Cardiac muscle cell (in vitro differentiated cells and primary cell): ENCODE measurements at places on chromosomes 5 and 9.

DNA sequence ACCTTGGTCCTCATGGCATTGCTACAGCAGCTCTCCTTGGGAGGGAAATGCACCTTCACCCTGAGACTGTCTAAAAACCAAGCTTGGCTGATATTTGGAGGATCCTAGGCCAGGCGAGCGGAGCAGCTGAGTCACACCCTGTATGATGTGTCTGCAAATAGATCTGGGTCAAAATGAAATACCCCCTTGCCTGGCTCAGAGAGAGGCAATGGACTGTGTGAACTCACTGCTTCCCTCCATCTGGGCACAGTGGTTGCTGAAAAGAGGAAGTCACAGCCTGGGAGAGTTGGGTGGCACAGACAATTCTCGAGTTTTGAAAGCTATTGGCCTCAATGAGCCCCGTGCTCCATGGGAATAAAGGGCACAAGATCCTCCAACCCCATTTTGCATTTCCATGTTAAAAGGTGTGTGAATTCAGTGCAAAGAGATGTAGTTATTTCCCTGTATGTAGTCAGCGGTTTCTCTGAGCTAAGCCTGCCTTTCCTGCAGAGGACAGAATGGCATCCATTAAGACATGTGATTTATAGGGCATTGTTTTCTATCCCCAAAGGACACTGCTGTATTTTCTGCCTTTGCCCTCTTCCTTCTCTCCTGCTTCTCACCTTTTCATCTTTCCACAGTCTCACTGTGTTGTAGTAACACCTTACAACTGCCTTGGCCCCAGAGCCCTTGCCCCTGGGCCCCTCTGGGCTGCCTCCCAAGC lies 177.2 kb downstream of the GADD45G start:
- H3K4me3 ChIP-seq = no peak overlapping the region
- H3K27ac ChIP-seq = no peak overlapping the region
- peaks cover 21% of the 10 kb centered on the region for H3K4me1 ChIP-seq
- H3K27me3 ChIP-seq = no peaks in the 10 kb centered on the region
- no peak for DNase-seq
- H3K36me3 ChIP-seq = no peaks in the 10 kb centered on the region

GRCh38 chr9:84031534-84031933 lies 50.9 kb downstream of the RMI1 start:
- no peak overlapping the region for H3K4me3 ChIP-seq
- no peak for DNase-seq
- no peaks in the 10 kb centered on the region for H3K36me3 ChIP-seq
- no peaks in the 10 kb centered on the region for H3K4me1 ChIP-seq
- H3K27me3 ChIP-seq = no peaks in the 10 kb centered on the region
- no peak overlapping the region for H3K27ac ChIP-seq

DNA sequence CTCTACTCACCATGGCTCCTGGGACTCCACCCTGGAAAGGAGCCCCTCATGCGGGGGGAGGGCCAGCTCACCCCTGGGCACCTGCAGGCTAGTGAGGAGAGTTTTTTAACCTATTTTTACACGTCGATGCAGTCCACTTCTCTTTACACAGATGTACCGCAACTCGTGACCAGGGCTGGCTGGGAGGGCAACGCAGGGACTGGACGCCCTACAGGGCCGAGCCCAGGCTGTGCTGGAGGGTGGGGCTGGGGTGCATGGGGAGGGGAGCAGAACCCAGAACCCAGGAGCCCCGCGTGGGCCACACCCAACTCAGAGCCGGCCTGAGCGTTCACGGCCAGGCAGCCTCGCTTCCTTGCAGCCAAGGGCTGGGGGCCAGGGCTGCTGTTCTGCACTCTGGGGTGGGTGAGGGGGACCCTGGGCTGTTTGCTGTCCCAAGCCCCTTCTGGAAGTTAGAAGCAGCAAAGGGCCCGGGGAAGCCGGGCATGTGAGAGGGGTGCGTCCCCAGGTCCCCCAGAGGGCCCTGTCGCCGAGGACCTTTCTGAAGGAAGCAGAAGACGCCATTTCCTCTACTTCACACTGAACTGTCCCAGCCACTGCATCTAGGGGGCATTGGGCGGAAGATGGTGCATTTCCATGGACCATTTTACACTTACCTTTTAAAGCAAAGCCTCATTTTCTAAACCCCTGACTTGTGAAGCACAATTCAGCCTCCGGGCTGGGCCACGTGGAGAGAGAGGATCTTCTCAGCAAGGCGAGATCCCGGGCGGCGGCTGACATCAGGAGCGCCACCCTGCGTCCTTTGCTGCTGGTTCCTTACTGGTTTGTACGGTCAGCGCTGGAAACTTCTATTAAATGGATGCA lies 90.5 kb downstream of the KCNT1 start:
- no peaks in the 10 kb centered on the region for H3K4me1 ChIP-seq
- no peaks in the 10 kb centered on the region for H3K36me3 ChIP-seq
- H3K27ac ChIP-seq = no peak overlapping the region
- no peaks in the 10 kb centered on the region for H3K27me3 ChIP-seq
- no peak overlapping the region for H3K4me3 ChIP-seq

- no peaks in the 10 kb centered on the region for H3K4me1 ChIP-seq
- no peak for DNase-seq
- no peak overlapping the region for H3K27ac ChIP-seq
- no peaks in the 10 kb centered on the region for H3K36me3 ChIP-seq
Measured at GRCh38 chr9:76521906-76522305, 62.9 kb downstream of the GCNT1 start.

DNA sequence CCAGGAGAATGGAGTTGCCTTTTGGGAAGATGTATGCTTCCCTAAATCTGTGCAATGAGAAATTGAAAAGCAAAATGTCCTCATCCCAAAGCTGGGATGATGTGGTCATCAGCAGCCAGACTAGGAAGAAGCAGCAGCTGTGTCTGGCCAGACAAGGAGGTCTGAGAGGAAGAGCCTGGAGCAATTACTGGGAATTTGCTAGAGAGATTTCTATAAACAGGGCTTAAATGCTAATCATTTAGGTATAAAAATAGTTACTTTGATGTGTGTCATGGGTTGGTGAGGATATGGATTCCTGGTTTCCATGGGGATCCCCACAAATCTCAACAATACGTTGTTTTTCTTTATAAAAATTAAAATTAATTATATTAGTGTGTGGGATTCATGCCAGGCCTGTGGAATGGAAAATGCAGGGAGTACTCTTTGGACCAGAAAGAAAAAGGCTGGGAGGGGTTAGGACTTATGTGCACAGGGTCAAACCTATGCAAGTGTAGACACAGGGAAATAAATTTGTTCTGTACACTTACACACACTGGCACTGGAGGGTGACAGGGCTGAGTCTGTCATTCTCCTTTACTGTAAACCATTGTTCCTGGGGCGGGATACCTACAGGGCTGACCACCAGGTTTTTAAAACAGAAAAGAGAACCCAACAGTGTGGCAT lies 58.7 kb upstream of the TRPC7 start:
- no peak overlapping the region for H3K4me3 ChIP-seq
- H3K27me3 ChIP-seq = no peaks in the 10 kb centered on the region
- H3K4me1 ChIP-seq = no peaks in the 10 kb centered on the region
- DNase-seq = no peak

DNA sequence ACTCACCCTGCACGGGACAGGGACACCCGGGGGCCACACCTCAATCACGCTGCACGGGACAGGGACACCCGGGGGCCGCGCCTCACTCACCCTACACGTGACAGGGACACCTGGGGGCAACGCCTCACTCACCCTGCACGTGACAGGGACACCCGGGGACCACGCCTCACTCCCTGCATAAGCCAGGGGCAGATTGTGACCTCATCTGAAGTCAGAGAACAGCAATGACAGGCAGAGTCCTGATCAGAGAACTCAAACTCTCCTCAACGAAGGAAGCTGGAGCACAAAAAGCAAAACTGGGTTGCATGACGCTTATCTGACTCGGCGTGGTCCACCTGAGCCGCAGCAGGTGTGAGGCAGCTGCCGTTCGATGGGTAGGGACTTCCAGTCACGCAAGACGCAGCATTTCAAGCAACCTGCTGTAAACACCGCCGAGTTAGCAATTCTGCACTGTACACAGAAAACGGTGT lies 3.2 kb downstream of the TERT start:
- H3K27ac ChIP-seq = no peak overlapping the region
- peaks cover 45% of the 10 kb centered on the region for H3K27me3 ChIP-seq
- H3K4me1 ChIP-seq = no peaks in the 10 kb centered on the region
- no peak overlapping the region for H3K4me3 ChIP-seq
- DNase-seq = no peak

DNA sequence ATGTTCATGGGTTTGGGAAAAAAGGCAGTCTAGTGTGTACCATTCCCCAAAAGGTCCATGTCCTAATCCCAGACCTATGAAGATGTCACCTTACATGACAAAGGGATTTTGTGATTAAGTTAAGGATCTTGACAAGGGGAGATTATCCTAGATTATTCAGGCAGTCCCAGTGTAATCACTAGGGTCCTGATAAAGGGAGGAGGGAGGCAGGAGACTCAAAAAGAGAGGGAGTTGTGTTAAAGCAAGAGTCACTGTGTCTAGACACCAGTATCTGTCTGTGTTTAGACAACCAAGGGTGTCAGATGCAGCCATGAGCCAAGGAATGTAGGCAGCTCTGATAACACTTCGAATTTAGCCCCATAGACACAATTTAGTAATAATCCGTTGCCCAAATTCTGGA lies 49.5 kb downstream of the DPYSL3 start:
- no peaks in the 10 kb centered on the region for H3K36me3 ChIP-seq
- no peak for DNase-seq
- no peak overlapping the region for H3K27ac ChIP-seq
- H3K4me1 ChIP-seq = peaks cover 4% of the 10 kb centered on the region
- no peak overlapping the region for H3K4me3 ChIP-seq

GRCh38 chr9:34250721-34251120 lies 71.9 kb downstream of the UBAP1 start:
- no peak overlapping the region for H3K27ac ChIP-seq
- no peak overlapping the region for H3K4me3 ChIP-seq
- no peaks in the 10 kb centered on the region for H3K27me3 ChIP-seq

- no peaks in the 10 kb centered on the region for H3K27me3 ChIP-seq
- H3K27ac ChIP-seq = no peak overlapping the region
- peaks cover 36% of the 10 kb centered on the region for H3K4me1 ChIP-seq
- H3K36me3 ChIP-seq = no peaks in the 10 kb centered on the region
- DNase-seq = no peak
- H3K4me3 ChIP-seq = no peak overlapping the region
Measured at GRCh38 chr5:119343052-119343451, 12.8 kb upstream of the TNFAIP8 start.

DNA sequence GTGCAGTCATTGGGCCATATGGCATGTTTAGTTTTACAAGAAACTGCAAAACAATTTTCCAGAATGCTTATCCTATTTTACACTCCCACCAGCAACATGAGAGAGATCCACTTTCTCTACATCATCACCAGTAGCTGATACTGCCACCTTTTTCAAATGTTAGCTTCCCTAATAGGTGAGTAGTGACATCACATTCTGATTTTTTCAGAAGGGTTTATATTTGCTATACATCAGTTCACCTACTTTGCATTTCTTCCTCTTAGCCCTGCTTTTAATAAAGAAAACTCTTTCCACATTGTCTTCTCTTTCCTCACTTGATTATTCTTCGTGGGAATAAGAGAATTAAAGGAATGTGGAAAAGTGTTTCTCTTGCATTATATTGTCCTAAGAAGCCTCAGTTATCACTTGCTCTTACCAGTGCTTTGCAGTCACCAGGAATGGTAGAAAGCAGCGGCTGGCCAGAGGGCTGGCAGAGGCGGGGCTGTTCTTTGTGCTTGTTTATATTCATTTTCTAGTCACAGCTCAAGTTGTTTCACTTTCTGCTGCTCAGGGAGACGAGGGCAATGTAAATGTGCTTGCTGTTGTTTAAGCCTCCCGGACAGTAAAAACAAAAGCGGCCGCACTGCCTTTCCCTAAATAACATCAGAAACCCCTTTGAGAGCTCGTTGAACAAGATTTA lies 164.8 kb downstream of the HSD17B3 start:
- no peaks in the 10 kb centered on the region for H3K27me3 ChIP-seq
- H3K4me3 ChIP-seq = no peak overlapping the region
- no peaks in the 10 kb centered on the region for H3K36me3 ChIP-seq
- no peak overlapping the region for H3K27ac ChIP-seq
- peak; percentile 72 for DNase-seq

DNA sequence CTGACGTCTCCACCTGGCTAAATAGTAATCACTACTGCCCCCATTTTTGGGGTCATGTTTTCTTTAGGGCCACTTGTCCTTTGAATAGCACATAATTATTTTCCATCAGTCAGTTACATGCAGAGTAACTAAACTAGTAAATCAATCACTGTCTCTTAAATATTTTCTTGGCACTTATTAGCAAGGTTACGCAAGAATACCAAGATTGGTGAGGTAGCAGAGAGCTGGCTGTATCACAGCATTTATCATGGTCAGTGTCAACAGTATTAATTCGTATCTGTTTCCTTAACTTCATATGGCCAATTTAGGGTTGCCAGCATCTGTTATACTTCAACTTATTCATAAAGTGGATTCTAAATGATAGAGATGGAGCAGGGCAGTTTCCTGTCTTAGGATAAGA lies 346.8 kb upstream of the FAM174A start:
- no peak for DNase-seq
- no peaks in the 10 kb centered on the region for H3K36me3 ChIP-seq
- H3K27me3 ChIP-seq = no peaks in the 10 kb centered on the region
- no peak overlapping the region for H3K27ac ChIP-seq
- no peak overlapping the region for H3K4me3 ChIP-seq

DNA sequence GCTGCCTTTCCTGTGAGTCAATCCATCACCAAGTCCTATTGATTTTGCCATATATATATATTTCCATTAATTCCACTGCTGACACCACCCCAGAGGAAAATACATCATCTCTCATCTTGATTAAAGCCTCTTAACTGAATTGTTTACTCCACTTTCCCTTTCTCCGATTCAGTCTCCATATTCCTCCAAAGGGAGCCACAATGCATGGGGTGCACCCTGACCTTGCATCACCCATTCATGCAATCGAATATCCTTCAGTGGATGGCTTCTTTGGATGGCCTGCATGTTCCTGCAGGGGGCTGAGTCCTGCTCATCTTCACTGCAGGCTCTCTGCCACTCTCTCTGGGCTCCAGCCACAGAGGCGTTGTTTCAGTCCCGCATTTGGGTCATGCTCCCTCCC lies 231.0 kb downstream of the SNX18 start:
- no peaks in the 10 kb centered on the region for H3K36me3 ChIP-seq
- no peak for DNase-seq
- H3K27me3 ChIP-seq = no peaks in the 10 kb centered on the region
- H3K4me3 ChIP-seq = no peak overlapping the region
- peaks cover 13% of the 10 kb centered on the region for H3K4me1 ChIP-seq

- no peaks in the 10 kb centered on the region for H3K36me3 ChIP-seq
- no peaks in the 10 kb centered on the region for H3K27me3 ChIP-seq
- no peak overlapping the region for H3K4me3 ChIP-seq
- peaks cover 40% of the 10 kb centered on the region for H3K4me1 ChIP-seq
Measured at GRCh38 chr5:125298258-125298657, 551.8 kb upstream of the ZNF608 start.

DNA sequence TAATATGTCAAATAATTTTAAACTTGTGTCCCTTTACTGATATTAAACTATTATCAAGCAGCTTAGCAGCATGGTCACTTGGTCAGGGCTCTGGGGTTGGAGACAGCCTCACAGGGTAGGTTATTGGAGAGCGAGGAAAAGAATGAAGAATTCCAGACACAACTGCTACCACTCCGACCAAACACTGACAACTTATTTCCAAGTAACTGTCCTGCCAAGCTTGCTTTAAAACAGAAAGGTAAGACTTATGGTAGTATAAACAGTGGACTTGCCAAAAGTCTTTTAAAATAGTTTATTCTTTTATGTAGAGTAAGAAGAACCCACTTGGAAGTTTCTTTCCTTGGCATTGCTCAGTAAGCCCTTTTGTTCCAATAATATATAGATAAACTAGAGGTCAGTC lies 364.1 kb downstream of the DEPDC1B start:
- DNase-seq = no peak
- H3K27me3 ChIP-seq = no peaks in the 10 kb centered on the region
- H3K4me1 ChIP-seq = no peaks in the 10 kb centered on the region
- H3K27ac ChIP-seq = no peak overlapping the region
- no peaks in the 10 kb centered on the region for H3K36me3 ChIP-seq

GRCh38 chr9:79465156-79465555 lies 106.6 kb upstream of the TLE4 start:
- H3K4me1 ChIP-seq = no peaks in the 10 kb centered on the region
- H3K4me3 ChIP-seq = no peak overlapping the region
- H3K27ac ChIP-seq = no peak overlapping the region
- DNase-seq = no peak
